ENCODE measurements at places on chromosomes 4 and X.

- DNase-seq = no peak
Observed at GRCh38 chrX:132622130-132622529, 133.3 kb upstream of the MBNL3 start.

GRCh38 chr4:24843096-24843495, 47.7 kb downstream of the SOD3 start:
- DNase-seq = peak; percentile 97

DNA sequence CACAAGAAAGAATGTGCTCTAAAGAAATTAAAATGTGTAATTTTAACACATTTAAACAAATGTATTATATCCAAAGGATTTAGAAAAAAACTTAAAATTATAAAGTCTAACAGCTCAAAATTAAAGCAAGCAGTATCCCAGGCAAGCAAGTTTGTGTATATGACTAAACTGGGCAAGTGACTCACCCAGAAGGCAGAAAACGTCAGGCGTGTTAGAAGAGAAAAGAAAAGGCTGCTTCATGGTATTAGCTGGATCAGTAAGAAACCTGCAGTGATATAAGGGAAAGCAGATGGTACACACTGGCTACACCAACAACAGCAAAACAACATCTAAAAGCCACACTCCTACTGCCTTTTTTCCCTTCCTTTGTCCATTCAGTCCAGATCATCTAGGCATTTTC, 250.6 kb upstream of the NDST3 start:
- no peak for DNase-seq

DNA sequence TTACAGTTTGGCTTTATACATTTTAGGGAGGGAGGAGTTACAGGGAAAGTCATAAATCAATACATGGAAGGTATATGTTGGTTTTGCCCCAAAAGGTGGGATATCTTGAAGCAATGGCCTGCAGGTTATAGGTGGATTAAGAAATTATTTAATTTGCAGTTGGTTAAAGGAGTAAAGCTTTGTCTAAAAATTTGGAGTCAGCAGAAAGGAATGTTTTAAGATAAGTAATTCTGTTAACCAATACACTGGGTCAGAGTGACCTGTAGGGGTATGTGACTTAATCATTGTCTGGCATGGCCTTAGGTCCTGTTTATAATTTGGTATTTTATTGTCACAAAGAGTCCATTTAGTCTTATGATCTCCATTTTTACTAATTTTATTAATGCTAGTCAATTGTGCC, 115.0 kb downstream of the AGTR2 start:
- no peak for DNase-seq

- DNase-seq = no peak
Observed at GRCh38 chr4:110347805-110348204, 128.2 kb upstream of the ENPEP start.

- DNase-seq = peak; percentile 59
Observed at GRCh38 chr4:84578540-84579402, 4.2 kb upstream of the CDS1 start.

DNA sequence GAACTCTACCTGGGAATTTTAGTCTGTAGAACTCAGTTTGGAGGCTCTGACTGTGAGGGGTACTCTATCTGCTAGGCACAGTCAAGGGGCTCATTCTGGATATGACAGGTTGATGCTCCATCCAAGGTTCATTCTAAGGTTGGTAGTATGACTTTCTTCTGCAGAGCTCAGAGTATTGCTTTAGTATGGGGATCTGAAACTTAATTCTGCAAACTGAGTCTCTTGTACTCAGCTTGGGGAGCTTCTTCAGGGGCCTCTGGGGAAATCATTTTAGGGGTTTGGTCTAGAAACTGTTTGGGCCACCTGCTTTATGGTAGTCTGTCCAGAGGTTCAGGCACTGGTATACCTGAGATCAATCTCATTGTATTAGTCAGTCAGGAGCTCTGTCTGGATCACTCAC, 9.7 kb upstream of the TSR2 start:
- DNase-seq = no peak

- no peak for DNase-seq
Observed at GRCh38 chr4:4639370-4639769, 97.5 kb upstream of the STX18 start.

DNA sequence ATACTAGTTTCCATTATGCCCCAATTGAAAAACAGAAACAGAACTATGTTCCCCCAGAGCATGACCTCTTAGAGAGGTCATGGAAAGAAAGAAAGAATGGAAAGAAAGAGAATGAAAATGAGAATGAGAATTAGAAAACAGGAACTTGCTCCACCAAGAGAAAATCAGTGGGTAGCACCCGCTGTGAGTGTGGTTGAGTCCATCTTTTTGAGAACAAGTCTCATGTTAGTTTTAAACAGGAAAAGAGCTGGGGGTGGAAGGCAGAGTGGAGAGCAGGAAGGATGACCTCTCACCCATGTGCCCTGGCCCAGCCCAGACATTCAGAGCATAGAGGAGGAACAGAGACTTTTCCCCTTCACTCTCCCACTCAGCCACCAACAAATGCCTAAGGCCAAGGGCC, 4.9 kb downstream of the GSX2 start:
- DNase-seq = no peak

DNA sequence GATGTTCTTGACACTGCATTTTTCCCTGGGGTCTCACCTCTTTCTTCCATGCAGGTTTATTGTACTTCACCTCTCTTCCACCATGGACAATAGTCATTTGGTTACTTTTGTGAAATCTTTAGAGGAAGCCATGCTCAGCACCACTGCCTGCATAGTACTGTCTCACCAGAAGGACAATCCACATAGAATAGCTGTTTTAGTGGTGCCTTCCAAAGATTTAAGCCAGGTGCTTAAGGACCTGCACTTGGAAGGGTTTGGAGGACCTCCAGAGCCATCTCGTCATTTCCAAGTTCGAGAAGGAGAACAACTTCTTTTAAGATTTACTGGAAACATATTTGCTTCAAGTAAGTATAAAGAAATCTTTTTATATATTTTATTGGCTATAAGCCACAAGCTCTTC, 26.7 kb downstream of the DTHD1 start:
- no peak for DNase-seq

DNA sequence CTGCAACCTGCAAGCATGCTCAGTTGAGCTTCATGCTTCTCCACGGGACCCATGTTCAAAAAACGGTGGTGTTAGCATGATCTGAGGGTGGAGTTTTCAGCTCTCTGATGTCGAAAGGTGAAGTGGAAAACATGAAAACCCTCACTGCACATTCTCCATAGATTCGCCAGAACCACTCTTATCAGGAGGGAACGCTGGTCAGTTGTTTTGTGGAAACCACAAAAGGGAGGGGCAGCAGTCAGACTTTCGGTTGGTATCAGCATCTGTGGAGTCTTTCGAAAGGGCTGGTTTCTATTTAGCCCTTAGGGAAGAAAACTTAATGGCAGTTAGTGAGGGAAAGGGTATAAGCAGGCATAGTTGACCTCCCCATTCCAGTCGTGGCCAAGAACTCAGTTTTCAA, 12.6 kb downstream of the PPA2 start:
- no peak for DNase-seq

DNA sequence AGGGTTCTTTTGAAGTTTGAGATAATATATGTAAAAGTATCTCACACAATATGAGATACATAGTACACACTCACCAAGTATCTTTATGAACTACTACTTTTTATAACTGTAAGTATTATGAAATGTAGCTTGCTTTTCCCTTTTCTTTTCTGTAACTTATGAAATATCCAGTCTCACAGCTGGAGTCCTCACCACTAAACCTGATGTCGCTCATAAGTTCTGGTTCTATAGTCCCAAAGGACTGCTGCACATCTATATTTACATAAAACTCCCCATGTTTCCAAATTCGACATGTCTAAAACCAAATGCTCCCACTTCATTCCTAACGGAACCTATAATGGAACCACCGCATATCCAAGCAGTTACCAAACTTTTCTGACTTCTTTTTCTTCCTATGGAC, 186.5 kb upstream of the SLC7A11 start:
- no peak for DNase-seq

DNA sequence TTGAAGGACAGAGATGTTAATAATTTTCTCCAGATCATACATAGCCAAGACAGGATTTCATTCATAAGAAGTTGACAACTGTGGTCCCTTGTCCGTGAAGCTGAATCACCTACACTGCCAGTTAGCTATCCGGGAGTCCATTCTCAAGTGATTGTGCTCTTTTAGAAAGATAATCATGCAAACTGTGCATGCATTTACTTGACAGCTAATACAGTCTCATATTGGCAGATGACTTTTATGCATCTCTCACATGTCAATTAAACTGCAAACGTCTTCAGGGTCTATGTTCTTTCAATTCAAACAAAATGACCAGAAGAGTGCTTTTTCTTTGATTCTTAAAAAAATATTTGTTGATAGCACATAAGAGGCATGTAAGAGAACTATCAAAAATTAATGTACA, 1572.9 kb downstream of the C4orf33 start:
- DNase-seq = no peak

DNA sequence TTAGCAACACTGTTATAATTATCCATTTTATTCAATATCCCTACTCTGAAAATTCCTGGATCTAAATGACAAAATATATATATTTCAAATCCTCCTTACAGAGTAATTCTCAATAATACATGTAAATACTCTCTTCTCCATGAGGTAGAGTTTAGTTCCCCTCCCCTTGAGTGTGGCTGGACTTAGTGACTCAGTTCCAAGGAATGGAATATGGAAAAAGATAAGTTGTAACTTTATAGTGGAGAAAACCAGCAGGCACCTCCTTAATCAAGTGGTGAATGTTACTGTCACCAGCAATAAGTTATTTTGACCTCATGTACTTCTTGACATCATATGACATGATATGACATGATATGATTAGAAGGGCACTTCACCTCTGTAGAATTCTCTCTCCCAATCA, 302.0 kb downstream of the RAB28 start:
- no peak for DNase-seq
